ENCODE measurements at places on chromosomes 3 and 15.

DNA sequence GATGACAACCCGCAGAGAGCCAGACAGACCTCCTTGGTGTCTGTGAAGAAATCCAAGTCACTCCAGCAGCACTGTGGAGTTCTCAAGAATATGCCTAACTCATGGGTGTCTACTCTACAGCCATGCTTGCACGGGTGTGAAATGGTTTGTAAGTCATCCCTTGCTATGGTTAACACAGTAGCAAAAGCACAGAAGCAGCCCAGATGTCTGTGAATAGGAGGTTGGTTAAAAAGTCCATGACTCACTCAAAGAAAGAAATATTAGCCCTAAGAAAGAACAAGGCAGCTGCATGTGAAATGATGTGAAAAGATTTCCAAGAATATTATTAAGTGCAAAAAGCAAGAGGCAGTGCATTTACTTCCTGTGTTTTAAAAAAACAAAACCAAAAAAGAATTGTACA is 12.1 kb upstream of the LIMD1 start:
- no peak for DNase-seq

- no peak for DNase-seq
These were observed 24.0 kb upstream of the SPRED1 start for GRCh38 chr15:38228618-38229017.

DNA sequence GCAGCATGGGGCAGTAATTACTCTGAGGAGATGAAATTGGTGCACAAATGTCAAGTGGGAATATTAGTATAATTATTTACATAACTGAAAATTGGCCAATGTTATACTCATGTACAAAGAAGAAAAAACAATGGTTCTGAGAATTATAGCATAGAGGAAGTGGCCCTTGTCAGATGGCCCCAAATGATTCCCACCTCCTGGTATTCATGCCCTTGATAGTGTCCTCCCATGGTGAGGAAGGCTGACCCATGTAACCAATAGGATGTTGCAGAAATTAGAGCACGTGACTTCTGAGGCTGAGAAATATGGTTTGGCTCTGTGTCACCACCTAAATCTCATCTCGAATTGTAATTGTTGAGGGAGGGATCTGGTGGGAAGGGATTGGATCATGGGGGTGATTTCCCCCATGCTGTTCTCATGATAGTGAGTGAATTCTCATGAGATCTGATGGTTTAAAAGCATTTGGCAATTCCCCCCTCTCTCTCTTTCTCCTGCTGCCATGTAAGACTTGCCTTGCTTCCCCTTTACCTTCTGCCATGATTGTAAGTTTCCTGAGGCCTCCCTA is 368.5 kb downstream of the SHQ1 start:
- DNase-seq, result no peak

- no peak for DNase-seq
These were observed 66.8 kb upstream of the PPP2R3A start for GRCh38 chr3:135898774-135899173.

DNA sequence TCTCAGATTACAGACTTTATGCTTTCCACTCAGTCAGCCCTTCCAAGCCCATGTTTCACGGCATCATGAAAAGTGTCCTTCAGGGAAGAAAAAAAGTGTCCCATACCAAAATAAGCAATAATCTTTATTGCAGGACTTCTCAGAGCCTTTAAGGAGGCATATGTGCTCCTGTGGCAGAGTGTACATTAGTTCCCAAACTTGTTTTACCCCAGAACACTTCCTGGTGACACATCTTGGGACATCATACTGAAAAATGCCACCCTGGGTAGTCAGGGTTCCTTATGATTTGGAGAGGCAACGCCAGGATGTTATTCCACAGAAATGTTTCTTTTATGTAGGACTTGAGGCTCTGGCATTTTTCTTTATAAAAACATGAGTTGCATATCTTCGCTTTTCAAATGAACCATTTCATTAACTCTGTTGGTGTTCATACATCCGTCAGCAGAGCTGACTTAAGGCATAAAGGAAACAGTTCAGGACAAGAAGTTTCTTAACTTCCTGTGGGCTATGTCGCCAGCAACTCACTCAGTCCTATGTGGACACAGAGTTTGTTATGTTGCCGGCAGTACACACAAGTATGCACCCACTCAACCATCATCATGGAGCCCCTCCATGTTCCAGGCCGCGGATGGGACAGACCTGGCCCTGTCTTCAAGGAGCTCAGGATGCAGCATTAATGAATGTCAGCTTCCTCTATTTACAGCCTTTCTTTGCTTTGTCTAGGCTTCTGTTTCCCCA is 63.8 kb downstream of the CASR start:
- peak; percentile 41 for DNase-seq

GRCh38 chr3:143010024-143010423 is 8.7 kb downstream of the U2SURP start:
- DNase-seq, result no peak

DNA sequence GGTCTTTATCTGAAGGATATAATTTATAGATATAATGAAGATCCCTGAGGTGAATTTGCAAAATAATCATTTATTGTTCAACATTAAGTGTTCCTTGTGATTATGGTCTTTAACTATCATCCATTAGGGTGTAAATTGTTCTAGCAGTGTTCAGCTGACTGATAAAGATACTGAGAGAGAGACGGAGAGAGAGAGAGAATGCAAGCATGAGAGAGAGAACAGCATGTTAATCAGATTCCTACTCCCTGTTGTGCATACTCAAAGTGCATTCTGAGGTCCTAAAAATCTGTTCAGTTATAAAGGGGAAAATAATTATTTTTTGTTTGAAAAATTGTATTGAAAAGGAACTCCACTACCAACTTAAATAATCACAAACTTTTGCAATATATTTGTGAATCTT is 271.0 kb upstream of the CBLB start:
- DNase-seq, result no peak

DNA sequence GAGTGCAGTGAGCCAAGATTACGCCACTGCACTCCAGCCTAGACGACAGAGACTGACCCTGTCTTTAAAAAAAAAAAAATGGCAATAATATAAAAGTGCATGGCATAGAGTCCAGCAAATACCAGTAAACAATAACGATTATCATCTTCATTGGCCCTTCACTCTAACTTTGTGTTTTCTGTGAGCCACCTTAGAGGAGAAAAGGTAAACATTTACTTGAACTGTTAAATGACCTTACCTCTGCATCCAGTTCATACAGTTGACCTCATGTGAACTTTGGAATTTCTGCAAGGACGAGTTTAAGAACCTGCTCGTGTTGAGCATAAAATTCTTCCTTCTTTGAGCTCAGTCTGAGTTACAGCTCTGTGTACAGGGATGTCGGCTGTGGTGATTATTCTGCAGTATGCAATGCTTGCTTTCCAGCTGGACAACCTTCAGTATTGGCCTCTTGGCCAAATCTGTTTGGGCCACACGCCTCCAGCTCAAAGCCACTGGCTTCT is 56.6 kb downstream of the RLBP1 start:
- no peak for DNase-seq

DNA sequence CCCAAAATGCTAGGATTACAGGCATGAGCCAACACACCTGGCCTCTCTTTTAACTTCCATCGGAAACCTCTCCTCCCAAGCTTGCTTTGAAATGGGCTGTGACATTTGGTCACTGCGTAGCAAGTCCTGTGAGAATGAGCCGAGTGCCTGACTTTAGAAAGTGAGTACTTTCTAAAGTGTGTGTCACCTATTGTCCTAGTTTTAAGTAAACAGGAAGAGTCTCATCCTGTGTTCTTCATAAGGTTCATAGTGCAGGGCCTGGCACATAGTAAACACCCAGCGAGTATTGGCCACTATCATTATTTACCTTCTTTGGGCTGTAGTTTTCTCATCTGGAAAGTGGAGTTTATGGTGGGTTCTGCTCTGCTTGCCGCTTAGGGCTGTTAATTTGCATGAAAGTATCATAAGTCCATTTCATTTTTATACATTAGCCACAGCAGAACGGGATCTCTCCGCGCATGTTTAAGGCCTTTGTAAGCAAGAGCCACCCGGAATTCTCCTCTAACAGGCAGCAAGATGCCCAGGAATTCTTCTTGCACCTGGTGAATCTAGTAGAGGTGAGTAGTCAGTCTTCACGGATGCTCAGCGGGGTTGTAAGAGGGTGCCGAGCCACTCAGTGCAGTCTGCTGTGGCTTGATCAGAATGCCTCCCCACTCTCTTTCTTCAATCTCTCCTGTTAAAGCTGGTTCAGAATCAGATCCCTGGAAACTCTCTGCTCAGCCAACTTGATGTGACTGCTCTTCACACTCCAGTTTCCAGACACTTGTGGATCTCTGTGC is 87.2 kb downstream of the USP13 start:
- no peak for DNase-seq

- no peak for DNase-seq
These were observed 22.7 kb downstream of the GOLGA6L2 start for GRCh38 chr15:23424111-23424904.

DNA sequence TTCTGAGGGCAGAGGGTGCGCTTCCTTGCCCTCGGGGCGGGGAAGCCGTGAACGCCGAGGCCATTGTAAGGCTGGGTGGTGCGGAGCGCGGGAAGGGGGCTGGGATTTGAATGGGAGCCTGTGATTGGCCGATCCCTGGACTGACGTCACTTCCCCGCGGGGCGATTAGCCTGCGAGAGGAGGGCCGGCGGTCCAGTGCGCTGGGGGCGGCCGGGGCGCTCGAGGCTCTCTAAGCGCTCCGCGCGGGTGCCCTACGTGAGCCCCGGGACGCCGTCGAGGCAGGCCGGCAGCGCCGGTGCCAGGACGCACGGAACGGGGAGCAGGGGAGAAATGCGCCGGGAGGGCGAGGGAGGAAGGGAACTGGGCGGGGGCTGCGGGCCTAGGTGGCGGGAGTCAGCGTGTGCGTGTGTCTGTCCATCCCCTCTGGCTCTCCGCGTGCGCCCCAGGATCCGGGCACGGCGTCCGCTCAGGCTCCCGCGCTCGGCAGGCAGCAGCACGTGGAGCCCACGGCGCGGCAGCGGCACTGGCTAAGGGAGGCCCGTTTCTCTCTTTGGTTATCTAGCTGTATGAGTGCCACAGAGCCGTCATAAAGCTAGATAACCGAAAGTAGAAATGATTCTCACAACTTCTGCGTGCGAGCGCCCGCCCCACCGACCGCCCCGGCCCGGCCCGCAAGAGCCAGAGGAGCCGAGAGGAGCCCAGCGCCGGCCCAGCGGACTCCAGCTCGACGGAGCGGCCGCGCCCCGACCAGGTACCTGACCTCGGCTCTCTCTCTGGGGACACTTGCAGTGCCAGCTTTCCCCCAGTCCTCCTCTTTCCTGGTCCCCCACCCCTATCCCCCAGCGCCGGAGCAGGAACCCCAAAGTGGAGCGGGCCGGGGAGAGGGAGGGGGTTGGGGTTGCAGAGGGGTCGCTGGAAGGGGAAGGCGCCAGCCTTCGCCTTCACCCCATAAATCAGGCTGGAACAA is 33.1 kb upstream of the POLG start:
- no peak for DNase-seq

- DNase-seq, result peak; percentile 88
These were observed 293.5 kb upstream of the SUCLG2 start for GRCh38 chr3:67947808-67948508.

GRCh38 chr15:84960391-84961113 is 21.1 kb upstream of the PDE8A start:
- DNase-seq, result no peak

DNA sequence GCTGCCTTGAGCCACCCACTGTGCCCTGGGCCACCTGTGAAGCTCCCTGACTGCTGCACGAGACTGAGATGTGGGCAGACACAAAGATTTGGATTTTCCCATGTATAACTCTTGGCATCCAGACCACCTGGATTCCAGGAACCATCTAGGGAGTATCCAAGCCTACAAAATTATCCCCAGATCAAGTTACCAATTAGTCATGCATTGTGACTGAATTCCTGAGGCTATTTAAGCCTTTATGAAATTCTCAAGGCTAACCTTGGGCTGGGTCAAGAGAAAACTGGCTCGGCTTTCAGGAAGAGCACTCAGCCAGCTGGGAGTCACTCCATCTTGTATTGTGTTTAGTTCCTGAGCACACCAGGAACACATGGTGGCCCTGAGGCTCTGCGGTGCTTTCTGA is 13.3 kb upstream of the ATP13A5 start:
- DNase-seq, result no peak

DNA sequence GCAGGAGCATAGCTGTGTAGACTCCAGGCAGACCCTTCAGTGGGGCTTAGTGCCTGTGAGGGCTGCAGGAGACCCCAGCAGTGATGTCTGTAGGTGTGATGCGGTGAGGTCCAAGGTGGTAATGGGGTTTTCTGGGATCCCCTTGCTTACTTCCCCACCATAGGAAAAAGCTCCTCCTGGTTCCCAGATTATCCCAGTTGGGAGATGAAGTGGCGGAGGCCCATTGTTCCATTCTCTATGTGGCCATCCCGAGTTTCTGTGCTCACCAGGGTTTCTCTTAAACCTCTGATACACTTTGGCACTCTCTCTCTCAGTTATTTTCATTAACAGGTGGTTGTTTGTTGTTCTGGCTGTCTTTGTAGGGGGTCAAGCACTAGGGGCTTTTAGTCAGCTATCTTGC is 146.7 kb upstream of the IGF1R start:
- DNase-seq, result no peak

GRCh38 chr15:38205526-38206272 is 46.9 kb upstream of the SPRED1 start:
- no peak for DNase-seq

DNA sequence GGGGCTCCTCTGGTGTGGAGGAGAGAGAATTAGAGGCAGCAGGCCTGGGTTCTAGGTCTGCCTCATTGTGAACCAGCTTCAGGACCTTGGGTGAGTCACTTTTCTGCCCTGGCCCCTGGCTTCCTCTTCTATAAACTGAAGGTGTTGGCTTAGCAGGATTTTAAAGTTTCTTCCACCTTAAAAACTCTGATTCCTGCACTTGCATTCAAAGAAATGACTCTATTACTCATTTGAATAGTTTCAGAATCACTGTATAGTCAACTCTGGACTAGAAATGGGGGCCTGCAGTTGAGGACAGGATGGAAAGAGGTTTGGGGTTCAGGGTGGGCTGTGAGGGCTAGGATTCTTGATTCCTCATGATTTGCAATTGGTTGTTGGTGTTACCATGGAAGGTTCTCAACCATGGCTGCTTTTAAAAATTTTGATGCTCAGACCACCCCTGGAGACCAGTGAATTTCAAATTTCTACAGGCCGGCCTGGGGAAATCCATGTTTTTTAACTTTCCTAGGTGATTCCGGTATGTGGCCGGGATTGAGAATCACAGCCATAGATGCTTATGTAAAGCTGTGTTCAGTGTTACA is 19.9 kb downstream of the SMAD3 start:
- DNase-seq, result peak; percentile 54

DNA sequence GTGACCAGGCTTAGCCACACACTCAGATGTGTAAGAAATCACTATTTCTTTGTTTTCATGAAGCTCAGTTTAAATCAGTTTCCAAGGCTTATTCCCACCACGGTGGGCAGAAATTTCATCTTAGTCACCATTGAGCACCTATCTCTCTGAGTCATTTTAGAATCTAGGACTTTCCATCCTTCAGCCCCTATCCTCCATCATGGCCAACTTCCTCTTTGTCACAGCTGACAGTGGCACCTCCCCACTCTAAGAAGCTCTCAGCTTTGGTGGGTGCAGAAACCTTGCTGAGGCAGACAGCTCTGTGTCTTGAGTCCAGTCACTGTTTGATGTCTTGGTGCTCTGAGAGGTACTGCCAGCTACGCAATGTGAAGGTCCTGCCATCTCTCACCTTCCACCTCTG is 32.9 kb downstream of the SNTN start:
- DNase-seq, result no peak

Measured in OCI-LY7 (cell line).